Naive thymus-derived CD4-positive, alpha-beta T cell (primary cell): ENCODE measurements at places on chromosomes 6 and 20.

- DNase-seq: no peak
These were observed 438.4 kb upstream of the SPTLC3 start for GRCh38 chr20:12570371-12570770.

DNA sequence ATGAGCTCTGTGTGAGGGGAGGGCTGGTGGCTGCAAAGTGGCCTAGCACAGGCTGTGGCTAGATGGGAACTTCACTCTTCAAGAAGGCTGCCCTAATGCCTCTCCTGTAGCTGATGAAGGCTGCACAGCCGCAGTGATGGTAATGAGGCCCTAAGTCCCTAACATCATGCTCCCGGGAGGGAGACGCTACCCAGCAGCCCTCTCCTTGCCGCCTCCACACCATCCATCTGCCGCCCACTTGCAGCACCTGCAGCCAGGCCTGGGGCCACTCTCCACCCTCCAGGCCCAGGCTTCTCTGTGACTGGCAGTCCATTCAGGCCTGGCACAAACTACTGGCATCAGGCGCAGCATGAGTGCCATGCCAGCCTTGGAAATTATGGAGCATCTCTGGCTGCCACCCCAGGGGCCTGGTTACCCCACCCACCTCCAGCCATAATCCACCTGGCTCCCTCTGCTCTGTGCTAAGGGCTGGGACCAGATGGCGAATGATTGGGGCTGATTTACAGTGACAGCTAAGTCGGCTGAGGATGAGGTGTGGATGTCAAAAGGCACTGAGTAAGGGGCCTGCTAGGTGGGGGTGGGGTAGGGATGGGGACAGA lies 284.2 kb downstream of the LRFN2 start:
- no peak for DNase-seq

- no peak for DNase-seq
These were observed at the start of gene NRSN2 for GRCh38 chr20:346640-347316. TSS of gene NRSN2 (plus strand) at chr20:347111. CDS start at chr20:349644, 2,533 bp downstream.

- DNase-seq: no peak
These were observed 65.2 kb upstream of the UST start for GRCh38 chr6:148681666-148682065.

DNA sequence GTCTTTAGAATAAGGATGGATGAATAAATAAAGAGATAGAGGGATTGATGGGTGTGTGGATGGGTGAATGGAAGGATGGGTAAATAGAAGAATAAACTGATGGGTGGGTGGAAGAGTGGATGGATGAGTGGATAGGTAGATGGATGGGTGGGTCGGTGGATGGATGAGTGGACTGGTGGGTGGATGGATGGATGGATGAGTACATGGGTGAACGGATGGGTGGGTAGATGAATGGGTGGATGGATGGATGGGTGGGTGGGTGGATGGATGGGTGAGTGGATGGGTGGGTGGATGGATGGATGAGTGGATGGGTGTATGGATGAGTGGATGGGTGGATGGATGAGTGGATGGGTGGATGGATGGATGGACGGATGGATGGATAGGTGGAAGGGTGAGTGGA lies 65.7 kb upstream of the FOXC1 start:
- DNase-seq: no peak

DNA sequence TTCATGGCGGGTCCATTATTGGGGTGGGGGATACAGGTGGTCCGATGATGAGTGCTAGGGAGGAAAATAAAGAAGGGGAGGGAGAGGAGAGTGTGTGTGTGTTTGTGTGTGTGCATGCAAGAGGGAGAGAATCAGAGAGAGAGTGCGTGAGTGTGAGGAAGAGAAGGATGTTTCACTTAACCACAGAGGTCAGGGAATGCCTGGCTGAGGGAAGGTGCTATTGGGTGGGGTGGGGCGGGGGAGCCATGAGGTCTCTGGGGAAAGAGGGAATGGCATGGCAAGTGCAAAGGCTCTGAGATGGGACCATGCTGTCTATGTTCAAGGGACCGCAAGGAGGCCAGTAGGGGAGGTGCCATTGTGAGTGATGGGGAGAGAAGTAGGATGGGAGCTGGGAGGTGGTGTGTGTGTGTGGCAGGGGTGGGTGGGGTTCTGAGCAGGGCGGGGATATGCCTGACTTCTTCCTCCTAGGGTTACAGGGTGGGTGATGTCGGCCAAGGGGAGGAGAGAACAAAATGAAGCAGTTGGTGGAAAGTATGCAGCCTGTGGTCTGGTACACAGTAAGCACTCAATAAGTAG lies 23.0 kb downstream of the CEBPB start:
- no peak for DNase-seq

- no peak for DNase-seq
These were observed 100.8 kb downstream of the MTFR2 start for GRCh38 chr6:136149311-136149710.

DNA sequence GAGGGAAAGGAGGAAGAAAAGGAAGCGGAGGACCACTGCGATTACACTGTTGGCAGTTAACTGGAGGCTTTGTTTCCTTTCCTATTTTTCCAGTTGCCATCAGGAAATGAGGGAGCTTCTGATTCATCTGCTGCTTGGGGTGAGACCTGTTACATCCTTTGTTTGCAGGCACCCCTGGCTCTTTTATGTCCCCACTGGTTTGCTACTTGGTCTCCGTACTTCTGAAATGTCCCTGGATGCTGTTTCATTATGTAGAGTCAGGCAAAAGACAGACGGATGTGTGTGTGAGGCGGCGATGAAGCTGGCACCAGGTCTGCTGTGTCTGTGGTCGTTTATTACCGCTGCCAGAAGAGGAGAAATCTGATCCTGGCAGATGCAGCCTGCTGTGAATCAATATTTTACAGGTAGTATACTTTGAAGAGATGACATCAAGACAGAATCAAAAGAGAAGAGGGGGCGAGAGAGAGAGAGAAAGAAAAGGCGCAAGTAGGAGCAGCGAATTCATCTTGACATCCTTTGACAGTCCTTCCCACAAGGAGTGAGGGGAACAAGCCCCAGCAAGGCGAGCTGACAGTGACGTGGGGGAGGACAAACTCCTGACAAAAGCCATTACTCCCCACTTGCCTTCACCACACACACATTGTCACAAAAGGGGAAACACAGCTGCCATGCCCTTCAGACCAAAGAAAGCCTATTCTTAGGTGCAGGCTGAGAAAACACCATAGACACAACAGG lies 145.9 kb upstream of the FBXL4 start:
- DNase-seq: no peak

DNA sequence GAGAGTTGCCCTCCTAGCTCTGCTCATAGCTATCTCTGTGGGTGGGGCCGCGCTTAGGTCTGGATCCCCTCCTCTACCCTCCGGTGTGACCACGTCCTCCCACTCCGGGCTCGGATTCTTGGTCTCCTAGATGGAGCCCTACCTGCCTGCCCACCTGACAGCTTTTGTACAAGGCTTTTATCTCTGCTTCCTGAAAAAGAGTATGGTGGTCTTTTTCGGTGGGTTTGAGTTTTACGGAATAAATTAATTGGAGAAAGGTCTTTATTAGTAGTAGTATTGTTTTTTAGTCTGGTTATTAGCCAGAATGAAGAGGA lies 773 bp downstream of the SMAP1 start:
- DNase-seq: no peak

- no peak for DNase-seq
These were observed 38.2 kb downstream of the ELMO2 start for GRCh38 chr20:46367967-46368901.

- no peak for DNase-seq
These were observed 15.1 kb upstream of the NXT1 start for GRCh38 chr20:23335521-23335920.

- no peak for DNase-seq
These were observed 40.2 kb downstream of the TM9SF4 start for GRCh38 chr20:32149566-32150170.

DNA sequence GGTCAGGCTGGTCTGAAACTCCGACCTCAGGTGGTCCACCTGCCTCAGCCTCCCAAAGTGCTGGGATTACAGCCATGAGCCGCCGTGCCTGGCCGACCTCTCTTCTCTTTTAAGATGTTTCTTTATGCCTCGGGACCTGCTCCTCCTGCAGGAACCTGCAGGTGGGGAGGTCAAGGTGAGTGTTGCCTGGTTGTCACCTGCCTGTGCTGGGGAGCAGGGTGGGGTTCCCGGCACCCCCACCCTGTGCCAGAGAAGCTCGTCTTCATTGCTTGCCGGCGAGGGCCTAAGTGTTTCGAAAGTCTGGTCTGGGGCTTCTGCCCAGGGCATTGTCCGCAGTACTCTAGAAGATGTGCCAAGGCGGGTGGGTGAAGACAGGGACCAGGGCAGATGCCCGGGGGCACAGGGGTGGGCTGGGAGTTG lies 36.0 kb downstream of the SYNJ2 start:
- DNase-seq: no peak

- no peak for DNase-seq
These were observed 445.4 kb downstream of the GJA1 start for GRCh38 chr6:121880831-121881230.

GRCh38 chr6:43494766-43495165 lies 15.4 kb downstream of the LRRC73 start:
- DNase-seq: no peak

GRCh38 chr20:37344506-37345338 lies 1.2 kb upstream of the SRC start:
- DNase-seq: no peak

- DNase-seq: no peak
These were observed 103.0 kb upstream of the KCNK16 start for GRCh38 chr6:39425346-39426072.

DNA sequence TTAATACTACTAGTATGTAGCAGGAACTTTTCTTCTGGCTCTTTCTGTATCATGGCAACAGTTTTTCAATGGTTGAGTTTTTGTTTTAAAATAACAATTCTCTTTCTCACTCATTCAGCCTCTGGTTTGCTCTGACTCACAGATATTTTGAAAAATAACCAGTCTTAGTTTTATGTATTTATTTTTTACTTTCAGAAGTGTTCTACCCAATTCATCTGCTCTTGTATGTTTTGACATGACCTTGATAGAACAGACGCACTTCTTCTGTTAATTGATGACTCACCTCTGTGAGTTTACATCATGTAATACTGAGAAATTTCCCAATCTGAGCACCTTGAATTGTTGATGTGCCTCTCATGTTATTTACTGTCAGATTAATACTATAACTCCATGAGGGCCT lies 178.9 kb downstream of the SASH1 start:
- no peak for DNase-seq

DNA sequence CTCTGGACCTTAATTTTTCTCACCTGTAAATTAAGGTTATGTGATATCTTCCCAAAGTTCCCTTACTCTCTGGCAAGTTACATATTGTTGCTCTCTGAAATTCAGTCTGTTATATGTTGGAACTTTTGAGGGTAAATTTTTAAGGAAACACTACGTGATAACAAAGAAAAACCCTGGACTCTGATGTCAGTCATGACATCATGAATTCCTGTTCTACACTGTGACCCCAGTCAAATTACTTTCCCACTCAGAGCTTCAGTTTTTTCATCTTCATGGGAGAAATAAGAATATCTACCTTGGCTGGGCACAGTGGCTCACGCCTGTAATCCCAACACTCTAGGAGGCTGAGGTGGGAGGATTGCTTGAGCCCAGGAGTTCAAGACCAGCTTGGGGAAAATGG lies 164.6 kb upstream of the RALGAPA2 start:
- no peak for DNase-seq

DNA sequence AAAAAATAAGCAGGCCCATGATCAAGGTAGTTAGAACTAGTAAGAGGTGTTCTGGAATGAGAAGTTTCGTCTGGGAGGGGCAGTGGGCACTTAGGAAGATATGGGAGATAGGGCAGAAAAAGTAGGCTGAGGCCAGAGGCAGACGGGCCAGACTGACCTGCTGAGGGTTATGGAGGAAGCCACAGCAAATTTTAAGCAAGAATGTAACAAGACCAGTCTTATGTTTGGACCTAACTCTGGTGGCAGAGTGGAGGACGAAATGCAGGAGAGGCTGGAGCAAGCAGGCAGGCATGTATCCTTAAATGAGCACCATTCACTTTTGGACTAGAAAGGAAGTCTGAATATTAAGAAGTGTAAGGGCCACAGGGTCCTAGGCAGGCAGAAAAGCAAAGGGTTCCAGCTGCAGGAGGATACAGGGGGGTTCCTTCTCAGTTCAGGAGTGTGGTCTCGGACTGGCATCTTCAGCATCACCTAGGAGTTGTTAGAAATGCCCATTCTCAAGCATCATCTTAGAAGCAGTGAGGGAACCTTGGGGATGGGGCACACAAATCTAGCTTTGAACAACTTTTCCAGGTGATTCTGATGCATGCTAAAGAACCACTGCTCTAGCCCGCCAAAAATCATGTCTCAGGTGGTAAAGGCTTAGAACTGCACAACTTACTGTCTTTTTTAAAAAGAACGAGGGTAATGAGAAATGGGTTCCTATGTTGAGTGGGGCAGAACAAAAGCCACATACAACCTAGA lies 1.7 kb upstream of the DSTN start:
- DNase-seq: no peak

- peak; percentile 18 for DNase-seq
These were observed 695 bp downstream of the ARHGAP18 start for GRCh38 chr6:129709196-129709768.

GRCh38 chr6:27839626-27840475 lies 72.3 kb downstream of the OR2B2 start:
- no peak for DNase-seq

DNA sequence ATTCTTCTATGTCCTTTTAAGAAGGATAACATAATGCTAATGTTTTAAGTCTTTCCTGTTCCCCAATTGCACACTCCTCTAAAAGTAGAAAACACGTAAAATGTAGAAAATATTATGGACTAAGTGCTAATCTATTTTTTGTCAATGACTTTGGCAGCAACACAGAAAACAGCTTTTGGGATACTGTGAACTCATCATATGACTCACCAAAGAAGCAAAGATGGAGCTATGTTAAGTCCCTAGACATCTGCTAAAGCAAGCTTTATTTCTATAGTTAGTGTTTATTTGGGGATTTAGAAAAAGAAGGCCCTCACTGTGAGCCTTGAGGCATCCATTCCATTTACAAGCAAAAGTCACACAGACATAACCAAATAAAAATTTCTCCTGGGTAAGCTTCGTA lies 23.0 kb downstream of the OPN5 start:
- DNase-seq: no peak

GRCh38 chr6:90098627-90099026 lies 198.0 kb downstream of the BACH2 start:
- no peak for DNase-seq

GRCh38 chr6:165034271-165034741 lies 275.1 kb downstream of the C6orf118 start:
- no peak for DNase-seq

- no peak for DNase-seq
These were observed 258.8 kb downstream of the ZNF217 start for GRCh38 chr20:53334861-53335260.

GRCh38 chr6:36422714-36423100 lies 19.9 kb downstream of the PXT1 start:
- no peak for DNase-seq

- no peak for DNase-seq
These were observed 49.0 kb downstream of the SYNJ2 start for GRCh38 chr6:158030380-158031300.

- no peak for DNase-seq
These were observed 34.3 kb upstream of the TMEM30A start for GRCh38 chr6:75318900-75319299.

GRCh38 chr6:154298297-154298696 lies 58.3 kb downstream of the IPCEF1 start:
- no peak for DNase-seq

- no peak for DNase-seq
These were observed 167.4 kb downstream of the DTNBP1 start for GRCh38 chr6:15495375-15495901.

GRCh38 chr6:75815756-75816155 lies 66.7 kb downstream of the MYO6 start:
- DNase-seq: no peak
